ENCODE measurements at places on chromosomes 12 and 14. TPM values are rescaled to one million over a fixed set of nuclear protein-coding genes. Genes with fewer than 3 reads are reported as not detected.

GRCh38 chr12:14741153-14741552 lies 44.8 kb upstream of the GUCY2C start:
- DNase-seq: no peak

DNA sequence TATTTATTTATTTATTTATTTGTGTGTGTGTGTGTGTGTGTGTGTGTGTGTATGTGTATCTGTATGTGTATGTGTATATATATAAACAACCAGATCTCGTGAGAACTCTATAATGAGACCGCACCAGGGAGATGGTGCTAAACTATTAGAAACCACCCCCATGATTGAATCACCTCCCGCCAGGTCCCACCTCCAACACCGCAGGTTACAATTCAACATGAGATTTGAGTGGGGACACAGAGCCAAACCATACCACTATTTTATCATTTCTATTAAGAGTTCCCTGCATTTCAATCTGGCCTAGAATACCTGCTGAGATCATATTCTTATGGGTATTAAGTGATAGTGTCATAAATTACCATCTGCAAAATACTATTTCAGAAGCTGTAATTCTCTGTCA lies 243.8 kb upstream of the PLEKHG7 start:
- no peak for DNase-seq

The RIMKLB gene
- total RNA-seq: 125 TPM

The SLC7A8 gene
- total RNA-seq: 8.6 TPM

The RASSF8 gene
- 68.3 TPM for total RNA-seq

The GPRC5D gene
- total RNA-seq: not detected

DNA sequence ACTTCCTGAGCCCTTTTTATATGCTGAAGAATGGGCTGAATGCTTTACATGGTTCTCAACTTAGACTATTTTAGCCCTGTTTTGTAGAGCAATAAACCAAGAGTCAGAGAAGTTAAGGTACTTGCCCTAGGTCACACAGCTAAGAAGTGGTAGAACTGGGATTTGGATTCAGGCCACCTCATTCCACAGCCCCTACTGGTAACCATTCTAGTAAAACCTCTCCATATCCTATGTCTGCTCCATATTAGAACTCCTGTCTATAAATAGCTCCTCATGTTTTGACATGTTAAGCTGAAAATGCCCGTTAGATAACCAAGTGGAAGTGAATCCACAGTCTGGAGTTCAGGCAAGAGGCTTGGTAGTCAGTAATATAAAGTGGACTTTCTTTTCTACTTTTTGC lies 111.6 kb downstream of the HECTD4 start:
- DNase-seq: no peak

The GSG1 gene
- total RNA-seq: not detected

The PRB3 gene
- total RNA-seq: not detected

The NPFF gene
- total RNA-seq: 3.0 TPM

The PLEKHG7 gene
- total RNA-seq: not detected

The PZP gene
- 0.59 TPM for total RNA-seq

The STYK1 gene
- 3.0 TPM for total RNA-seq

The OVCH1 gene
- total RNA-seq: 1.6 TPM

DNA sequence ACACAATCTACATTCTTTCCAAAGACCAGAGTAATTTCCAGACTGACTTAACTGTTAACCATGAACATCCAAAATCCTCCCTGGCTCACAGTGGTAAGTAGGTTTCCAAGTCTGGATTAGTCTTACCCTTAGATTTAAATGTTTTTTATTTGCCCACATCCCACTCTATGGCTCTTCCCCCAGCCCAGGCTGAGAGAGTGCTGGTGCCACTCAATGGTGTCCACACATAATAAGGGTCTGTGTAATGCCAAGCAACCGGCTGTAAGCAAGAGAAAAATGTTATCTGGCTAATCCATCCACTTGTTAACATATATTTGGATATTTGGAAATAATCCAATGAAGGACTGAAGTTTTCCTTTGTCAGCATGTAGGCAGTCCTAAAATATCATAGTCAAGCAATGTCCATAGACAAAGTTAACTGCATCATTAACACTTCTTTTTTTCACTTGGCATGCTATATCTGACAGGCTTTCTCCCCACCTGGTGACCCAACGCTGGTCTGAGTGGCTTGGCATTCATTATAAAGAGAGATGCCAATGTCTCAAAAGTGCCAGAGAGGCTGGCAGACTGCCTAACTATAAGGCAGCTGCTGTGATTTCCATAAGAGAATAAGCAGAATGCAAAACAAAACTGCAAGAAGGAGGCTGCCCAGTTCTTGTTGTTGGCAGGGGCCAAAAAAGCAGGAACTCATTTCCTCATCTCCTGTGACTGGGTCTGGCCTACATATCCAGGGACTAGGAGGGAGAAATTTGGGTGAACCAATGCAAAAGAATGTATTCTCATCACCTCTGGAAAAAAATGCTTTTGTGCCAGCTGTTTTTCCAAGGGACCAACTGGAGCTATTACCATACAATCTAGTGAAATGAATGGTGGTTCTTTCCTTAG lies 13.9 kb upstream of the HOXC13 start:
- no peak for DNase-seq

The PRMT5 gene
- 51.3 TPM for total RNA-seq

The PAPLN gene
- 69.3 TPM for total RNA-seq

DNA sequence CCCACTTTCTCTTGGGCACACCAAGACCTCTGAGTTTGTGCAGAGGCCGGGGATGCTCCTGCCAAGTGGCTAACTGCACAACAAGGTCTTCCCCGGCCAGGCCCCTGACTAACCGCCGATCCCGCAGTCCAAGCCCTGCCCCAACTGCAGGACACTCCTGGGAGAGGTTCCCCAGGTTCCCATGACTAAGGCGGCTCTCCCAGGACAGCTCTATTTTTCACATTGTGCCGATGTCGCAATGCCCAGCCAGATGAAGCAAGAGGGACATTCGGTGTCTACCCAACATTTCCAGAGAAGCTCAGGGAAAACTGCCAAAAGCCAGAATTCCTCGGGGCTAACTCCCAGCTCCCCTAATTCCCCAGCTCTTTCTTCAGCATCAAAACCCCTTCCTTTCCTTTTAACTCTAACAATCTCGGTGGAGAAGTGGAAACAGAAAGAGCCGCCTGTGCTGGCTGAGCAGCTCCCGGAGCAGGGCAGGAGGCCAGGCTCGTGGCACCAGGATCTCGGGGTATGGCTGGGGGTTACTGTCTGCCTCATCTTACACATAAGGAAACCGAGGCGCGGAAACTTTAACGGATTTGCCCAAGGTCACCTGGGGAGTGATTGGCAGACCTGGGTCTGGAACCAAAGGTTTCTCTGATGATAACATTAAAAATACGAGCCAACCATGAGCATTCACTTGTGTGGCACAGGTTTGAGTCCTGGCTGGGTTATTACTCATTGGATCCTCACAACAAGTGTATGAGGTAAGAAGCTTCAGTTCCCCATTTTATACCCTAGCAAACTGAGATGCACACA lies 318.2 kb downstream of the BCL11B start:
- DNase-seq: no peak

GRCh38 chr12:53048033-53048779 lies 1.7 kb upstream of the TNS2 start:
- no peak for DNase-seq

- no peak for DNase-seq
Measured at GRCh38 chr14:93232159-93232558, 25.1 kb downstream of the UBR7 start.

DNA sequence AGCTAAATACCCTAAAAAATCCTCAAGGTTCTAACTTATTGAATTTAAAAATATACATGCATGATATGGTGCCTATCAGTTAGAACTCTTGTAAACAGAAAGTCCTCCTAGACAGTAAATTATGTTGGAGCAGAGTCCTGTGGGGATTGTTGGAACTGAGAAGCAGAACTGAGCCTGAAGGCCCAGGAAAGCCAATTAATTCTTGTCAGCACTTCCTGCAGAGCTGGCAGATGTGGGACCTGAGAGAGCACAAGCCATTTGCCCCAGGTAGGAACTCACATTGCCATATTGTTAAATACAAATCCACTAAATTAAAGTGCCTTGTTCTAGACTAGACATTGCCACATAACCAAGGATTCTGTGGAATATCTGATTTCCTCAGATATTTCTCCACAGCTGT lies 117.1 kb downstream of the RTN1 start:
- DNase-seq: no peak

DNA sequence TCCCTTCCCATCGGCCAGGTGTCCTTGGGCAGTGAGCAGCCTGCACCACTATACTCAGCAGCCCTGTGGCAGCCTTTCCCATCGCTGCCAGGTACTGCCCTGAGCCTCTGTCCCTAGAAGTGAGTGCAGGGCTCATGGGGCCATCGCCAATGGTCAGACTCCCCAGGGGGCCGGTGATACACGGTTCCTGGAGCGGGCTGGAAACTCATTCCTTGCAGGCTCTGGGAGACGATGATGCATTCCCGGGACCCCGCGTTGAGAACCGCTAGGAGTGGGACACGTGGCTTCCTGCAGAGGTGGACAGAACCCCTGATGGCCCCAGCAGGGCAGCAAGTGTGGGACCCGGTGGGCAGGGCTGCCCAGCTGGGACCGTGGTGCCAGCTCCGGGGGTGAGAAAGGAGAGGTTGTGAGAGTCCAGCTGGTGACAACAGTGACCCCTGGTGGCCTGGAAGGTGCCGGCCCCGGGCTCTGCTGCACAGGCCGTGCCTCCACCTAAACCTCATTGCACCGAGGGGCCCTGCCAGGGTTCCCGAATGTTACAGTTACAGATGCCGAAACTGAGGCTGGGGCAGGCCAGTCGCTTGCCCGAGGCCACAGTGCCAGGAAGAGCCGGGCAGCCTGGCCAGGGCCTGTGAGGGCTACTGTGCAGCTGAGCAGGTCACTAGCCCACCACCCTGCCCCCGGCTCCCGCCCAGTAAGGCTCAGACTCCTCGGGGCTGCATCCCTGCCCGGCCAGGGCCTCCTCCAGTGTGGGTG lies 33.8 kb downstream of the FBRSL1 start:
- DNase-seq: no peak

The EXOC3L4 gene
- 0.50 TPM for total RNA-seq

- DNase-seq: no peak
Measured at GRCh38 chr12:94458877-94459727, 565 bp downstream of the CEP83 start.

The TMTC2 gene
- total RNA-seq: 37.1 TPM

The CDH24 gene
- 17.1 TPM for total RNA-seq

GRCh38 chr12:64621257-64621942 lies 11.1 kb downstream of the RASSF3 start:
- DNase-seq: no peak

- DNase-seq: no peak
Measured at GRCh38 chr14:70780396-70781075, 28.8 kb downstream of the MAP3K9 start.

DNA sequence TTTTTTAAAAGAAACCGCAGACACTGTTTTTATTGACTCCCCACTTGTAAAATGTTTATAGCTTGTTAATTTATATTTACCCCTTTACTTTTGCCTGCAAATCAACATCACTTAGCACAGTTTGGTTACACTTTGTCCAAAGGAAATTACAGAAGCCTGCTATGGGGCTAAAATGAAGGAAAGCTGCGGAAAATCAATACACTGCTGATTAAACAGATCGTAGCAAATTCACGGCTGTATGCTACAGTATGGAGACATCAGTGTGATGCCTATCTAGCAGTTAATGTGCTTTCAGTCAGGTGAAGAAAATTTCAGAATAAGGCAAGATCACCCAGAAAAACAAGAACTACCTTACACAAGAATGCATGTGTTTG lies 110.0 kb downstream of the FOXG1 start:
- DNase-seq: no peak

DNA sequence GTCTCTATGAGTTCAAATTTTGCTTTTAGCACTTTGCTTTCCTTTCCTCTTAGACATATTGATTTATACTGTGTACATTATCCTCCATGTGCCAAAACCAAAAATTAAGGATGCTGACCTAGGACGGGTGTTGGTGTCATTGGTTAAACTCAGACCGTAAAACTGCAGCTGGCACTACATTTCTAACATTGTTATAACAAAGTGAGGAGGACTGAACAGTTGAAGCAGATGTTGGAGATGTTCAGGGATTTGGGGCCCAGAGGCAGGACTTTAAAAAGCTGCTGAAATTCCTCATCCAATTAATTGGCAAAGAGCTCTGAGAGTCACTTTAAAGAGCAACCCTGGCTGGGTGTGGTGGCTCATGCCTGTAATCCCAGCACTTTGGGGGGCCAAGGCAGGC lies 72.4 kb downstream of the TMTC1 start:
- no peak for DNase-seq

DNA sequence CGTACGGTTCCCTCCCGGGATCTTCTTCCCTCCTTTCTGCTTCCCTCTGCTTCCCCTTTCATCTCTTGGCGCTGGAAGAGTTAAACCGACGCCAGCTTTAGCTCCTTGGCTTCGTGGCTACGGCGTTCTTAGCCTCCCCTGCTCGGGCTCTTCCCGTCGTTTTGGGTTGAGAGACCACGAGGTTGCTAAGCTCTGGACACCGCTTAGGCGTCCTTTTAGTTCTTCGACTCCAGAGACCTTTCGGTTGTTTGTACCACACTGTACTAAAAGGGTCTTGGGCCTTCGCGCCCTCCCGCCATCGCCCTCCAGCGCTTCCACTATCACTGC lies 545 bp downstream of the CPSF2 start:
- DNase-seq: peak; percentile 48

GRCh38 chr12:111981987-111982386 lies 31.0 kb downstream of the TMEM116 start:
- DNase-seq: no peak

The LRP1 gene
- 241 TPM for total RNA-seq

- no peak for DNase-seq
Measured at GRCh38 chr12:16086462-16086861, 175.3 kb downstream of the DERA start.

DNA sequence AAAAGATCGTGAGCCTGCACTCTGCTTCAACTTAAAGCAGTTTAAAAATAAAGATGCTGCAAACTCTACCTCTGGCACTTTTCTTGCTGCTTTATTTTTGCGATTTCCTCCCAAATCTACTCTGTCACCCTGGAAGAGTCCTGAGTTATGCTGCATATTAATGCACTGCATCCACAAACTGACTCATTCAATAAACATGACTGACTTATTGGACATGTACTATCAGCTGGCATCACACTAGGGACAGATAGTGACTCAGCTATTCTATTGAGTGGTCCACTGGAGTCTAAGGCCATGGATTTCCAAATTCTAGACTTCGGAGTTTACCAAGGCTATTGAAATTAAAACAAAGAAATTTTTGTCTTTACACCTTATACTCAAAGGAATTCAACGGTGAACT lies 90.7 kb upstream of the PTPRR start:
- DNase-seq: no peak

DNA sequence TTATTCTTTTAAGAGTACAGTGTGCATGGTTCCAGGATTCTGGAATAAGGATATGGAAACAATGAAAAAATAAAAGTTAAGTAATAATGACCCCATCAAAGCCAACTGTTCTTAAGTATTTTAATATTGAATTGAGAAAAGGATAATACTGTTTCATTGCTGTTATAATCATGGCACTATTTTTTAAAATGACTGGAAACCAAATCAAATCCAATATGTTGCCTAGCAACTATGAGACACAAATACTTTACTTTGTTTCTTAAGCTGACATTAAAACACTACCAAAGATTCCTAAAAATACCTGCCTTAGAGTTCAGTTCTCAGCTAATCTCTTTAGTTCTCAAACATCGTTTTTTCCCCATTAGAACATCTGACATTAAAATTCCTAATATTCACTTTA lies 66.4 kb upstream of the OTOGL start:
- no peak for DNase-seq

All from spinal cord (tissue), 10 donors.